ENCODE measurements at places on chromosomes 2 and 18.

- no peak for DNase-seq
Measured at GRCh38 chr2:113370030-113370429, 67.5 kb upstream of the ZNG1B start.

GRCh38 chr18:49446481-49446880, 14.0 kb downstream of the DYM start:
- DNase-seq = no peak

DNA sequence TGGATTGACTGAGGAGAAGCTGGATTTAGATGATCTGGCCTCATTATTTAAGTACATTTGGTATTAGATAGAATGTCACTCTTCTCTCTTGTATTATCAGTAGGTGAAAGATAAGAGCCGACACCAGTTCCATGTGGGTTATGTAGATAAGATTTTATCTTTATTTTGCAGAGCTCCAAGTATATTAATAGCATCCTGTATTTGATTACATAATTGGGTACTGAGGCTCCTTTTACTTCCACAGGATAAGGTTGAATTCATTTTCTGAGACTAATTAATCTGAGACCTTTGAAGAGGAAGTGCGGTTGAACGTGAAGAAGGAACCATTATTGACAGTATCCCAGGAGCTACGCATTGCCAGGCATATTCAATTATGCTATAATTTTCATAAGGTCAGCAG, 32.8 kb upstream of the CD226 start:
- no peak for DNase-seq

DNA sequence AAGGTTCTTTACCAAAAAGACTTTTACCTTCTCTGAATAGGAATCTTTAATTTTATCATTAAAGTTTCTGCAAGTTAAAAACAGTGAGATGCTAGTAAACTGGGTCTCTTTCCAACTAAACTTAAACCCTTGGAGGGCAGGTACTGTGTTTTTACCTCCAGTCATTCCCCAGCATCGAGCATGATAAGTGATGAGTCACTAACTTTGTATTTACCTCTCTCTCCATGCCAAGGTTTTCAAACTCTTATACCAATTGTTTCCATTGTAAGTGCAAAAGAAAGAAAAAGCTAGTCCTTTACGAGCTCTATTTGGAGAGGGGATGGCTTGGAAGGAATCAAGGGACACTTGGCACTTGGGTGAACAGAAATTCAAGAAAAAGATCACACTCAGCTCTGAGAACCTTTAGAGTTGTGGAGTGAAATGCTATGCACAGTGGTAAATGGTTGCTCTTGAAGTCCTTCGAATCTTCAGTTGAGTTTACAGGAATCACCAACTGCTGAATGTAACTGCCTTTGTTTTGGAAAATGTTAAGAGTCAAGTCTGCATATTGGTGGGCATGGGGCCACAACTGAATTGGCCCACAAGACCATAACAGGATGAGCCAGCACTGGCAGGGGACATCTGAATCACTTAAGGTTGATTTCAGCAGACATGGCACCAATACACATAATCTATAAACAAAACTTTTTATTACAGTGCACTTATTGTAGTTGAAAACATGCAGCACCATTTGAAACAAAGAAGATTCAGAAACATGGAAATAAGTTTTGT, 8.3 kb upstream of the RBM43 start:
- no peak for DNase-seq

GRCh38 chr2:174224665-174225288, 23.6 kb downstream of the OLA1 start:
- no peak for DNase-seq

GRCh38 chr2:100924520-100925451, 77.3 kb upstream of the RPL31 start:
- no peak for DNase-seq

GRCh38 chr2:197973772-197974171, 169.4 kb downstream of the PLCL1 start:
- no peak for DNase-seq

DNA sequence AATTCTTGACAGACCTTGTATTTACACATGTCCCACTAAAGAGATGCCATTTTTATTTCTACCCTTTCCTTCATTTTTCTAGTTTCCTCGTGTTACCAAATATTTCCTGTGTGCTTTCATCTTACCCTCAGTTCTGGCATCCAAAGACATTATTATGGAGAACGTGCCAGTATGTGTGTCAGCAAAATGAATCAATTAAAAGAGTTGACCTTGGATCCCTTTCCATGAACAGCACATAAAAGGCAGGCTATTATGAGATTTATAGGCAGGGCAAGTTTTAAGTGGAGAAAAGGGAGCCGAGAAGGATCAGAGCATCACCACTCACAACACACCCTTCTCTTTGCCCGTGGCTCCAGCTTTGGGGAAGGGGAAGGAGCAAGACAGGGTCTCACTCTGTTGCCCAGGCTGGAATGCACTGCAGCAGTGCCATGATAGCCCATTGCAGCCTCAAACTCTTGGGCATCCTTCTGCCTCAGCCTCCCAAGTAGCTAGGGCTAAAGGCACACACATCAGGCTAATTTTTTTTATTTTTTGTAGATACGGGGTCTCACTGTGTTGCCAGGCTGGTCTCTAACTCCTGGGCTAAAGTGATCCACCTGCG, 149.9 kb downstream of the GFPT1 start:
- no peak for DNase-seq

GRCh38 chr2:101698014-101698843, 722 bp downstream of the MAP4K4 start:
- DNase-seq = no peak

DNA sequence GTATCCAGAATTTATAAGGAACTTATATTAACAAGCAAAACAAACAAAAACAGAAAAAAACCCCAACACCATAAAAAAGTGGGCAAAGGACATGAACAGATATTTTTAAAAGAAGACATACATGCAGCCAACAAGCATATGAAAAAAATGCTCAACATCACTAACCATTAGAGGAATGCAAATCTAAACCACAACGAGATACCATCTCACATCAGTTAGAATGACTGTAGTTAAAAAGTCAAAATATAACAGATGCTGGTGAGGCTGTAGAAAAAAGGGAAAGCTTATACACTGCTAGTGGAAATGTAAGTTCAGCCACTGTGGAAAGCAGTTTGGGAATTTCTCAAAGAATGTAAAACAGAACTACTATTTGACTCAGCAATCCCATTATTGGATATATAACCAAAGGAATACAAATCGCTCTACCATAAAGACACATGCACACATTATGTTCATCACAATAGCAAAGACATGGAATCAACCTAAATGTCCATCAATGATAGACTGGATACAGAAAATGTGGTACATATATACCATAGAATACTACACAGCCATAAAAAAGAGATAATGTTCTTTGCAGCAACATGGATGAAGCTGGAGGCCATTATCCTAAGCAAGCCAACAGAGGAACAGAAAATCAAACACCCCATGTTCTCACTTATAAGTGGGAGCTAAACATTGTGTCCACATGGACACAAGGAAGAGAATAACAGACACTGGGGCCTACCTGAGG, 25.3 kb downstream of the PREPL start:
- no peak for DNase-seq

DNA sequence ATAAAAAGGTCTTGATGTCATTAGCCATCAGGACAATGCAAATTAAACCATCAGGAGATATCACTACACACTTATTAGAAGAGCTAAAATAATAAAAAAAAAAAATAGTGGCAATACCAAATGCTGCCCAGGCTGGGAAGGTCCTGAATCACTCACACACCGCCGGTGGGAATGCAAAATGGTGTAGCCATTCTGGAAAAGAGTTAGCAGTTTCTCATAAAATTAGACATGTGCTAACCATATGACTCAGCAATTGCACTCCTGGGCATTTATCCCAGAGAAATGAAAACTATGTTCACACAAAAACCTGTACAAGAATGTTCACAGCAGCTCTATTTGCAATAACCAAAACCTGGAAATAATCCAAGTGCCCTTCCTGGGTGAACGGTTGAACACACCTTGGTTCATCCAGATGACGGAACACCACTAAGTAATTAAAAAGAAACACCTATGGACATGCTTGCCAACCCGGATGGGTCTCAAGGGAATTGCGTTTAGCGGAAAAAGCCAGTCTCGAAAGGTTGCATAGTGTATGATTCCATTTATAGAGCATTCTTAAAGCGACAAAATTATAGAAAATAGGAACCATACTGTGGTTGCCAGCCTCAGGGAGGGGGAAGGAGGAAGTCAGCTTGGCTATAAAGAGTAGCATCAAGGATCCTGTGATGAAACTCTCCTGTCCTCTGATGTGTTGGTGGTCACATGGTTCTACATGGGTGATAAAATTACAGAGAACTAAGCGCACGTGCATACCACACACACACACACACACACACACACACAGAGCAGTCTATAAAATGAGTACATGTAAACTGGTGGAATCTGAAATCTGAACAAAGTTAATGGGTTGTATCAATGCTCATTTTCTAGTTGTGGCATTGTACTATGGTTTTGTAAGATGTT, 4.6 kb downstream of the MBP start:
- DNase-seq = peak; percentile 78

DNA sequence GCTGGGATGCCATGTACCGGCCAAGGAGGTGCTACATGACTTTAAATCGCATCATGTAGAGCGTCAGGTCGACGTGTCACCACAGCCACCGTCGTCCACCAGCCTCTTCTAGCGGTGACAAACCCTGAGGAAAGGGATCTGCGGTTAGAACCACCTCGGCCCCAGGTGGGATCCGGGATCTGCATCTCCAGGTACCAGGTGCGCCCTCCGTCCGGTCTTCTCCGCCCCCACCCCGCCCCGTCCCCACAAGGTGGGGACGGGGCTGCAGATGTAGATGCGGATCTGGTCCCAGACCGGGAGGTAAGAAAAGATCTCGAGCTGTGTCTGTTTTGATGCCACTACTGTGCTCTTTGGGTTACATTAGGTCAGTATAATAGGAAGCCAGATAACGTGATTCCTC, 38.4 kb downstream of the C1D start:
- no peak for DNase-seq

GRCh38 chr18:9928646-9929259, 14.9 kb downstream of the VAPA start:
- no peak for DNase-seq

GRCh38 chr2:145067549-145068030, 547.7 kb upstream of the ZEB2 start:
- DNase-seq = no peak

GRCh38 chr2:16425462-16426336, 239.9 kb downstream of the CYRIA start:
- peak; percentile 4 for DNase-seq

GRCh38 chr2:61763605-61764034, 90.2 kb downstream of the FAM161A start:
- peak; percentile 60 for DNase-seq

DNA sequence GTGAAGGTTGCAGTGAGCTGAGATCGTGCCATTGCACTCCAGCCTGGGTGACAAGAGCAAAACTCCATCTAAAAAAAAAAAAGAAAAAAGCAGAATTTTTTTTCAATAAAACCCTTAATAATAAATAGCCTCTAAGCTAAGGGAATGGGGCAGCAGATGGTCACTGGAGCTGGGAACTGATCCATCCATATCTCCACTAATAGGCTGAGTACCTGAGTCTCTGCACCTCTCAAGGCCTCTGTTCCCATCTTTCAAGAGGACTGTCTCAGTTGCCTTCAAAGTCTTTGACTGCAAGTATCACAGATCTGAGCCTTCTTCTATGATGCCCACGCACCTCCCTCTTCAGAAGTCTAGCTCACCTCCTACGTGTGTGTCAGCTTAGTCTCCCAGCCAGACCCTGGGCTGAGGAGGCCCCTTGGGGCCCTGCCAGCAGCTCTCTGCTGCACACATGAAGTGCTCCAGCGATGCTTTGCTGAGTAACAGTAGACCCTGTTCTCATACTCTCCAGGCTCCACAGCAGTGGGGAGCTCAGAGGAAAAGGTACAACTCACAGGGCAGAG, 32.9 kb downstream of the ST8SIA5 start:
- no peak for DNase-seq

DNA sequence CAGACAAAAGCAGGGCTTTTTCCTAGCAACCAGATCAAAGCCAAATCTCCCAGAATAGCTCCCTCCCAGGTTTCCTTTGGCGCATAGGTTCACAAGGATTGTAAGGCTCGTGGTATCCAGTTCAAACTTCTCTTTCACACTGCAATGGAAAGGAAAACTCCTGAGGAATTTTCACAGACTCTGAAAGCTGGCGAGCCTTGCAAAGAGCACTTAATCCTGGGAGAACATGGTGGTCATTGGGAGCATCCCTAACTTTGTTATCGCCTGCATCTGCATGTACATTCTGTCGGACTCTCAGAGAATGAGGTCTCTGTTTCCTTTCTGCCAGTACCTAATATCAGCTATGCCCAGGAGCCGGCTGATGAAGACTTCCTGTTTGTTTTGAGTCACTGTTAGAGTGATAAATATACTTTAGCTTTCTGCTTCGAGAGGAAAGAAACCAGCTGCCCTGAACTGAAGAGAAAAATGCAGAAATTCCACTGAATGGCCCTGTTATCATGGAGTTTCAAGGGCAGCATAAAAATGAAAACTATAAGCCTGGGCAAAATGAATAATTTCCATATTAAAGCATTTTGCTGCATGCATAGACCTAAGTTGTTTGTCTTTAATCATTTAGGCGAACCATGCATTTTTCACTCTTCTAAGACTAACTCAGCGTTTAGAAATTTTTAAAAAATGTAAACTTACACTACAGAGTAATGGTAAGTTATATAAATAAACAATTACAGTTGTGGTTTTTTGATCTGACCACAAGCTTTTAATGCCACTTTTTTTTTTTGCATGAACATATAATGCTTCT, 76.4 kb upstream of the ZEB2 start:
- peak; percentile 4 for DNase-seq

DNA sequence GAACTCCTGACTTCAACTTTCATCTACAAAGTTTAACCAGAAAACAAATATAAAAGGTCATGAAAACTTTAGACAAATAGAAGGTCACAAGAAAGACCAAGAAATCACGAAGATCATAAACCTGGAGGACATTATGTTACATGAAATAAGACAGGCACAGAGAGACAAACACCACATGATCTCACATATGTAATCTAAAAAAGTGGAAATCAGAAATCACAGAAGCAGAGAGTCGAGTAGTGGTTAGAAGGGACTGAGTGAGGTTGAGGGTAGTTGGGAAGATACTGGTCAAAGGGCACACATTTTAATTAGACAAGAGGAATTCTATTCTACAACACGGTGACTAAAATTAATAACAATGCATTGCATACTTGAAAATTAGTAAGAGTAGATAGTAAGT, 1.4 kb downstream of the GCFC2 start:
- no peak for DNase-seq

GRCh38 chr2:137252934-137253333, 487.6 kb downstream of the THSD7B start:
- DNase-seq = no peak

GRCh38 chr2:136765256-136766072, at the start of gene THSD7B:
TSS of gene THSD7B (plus strand) at chr2:136765545. CDS start at chr2:136882179, 116,634 bp downstream.
- DNase-seq = no peak

Measured in kidney epithelial cell (primary cell).